T-cell (primary cell): ENCODE measurements at places on chromosomes 7 and 10.
A peak's percentile ranks its signal among the peaks of the same experiment; 100 is the strongest.

GRCh38 chr7:42766782-42767423, 145.0 kb downstream of the C7orf25 start:
- H3K4me1 ChIP-seq, result no peaks in the 10 kb centered on the region
- H3K27ac ChIP-seq, result no peak overlapping the region
- no peaks in the 10 kb centered on the region for H3K36me3 ChIP-seq
- no peaks in the 10 kb centered on the region for H3K27me3 ChIP-seq
- no peak overlapping the region for H3K4me3 ChIP-seq
- DNase-seq, result no peak

GRCh38 chr10:1363446-1364121, 307.4 kb downstream of the WDR37 start:
- H3K36me3 ChIP-seq, result no peaks in the 10 kb centered on the region
- no peak overlapping the region for H3K4me3 ChIP-seq
- DNase-seq, result no peak

DNA sequence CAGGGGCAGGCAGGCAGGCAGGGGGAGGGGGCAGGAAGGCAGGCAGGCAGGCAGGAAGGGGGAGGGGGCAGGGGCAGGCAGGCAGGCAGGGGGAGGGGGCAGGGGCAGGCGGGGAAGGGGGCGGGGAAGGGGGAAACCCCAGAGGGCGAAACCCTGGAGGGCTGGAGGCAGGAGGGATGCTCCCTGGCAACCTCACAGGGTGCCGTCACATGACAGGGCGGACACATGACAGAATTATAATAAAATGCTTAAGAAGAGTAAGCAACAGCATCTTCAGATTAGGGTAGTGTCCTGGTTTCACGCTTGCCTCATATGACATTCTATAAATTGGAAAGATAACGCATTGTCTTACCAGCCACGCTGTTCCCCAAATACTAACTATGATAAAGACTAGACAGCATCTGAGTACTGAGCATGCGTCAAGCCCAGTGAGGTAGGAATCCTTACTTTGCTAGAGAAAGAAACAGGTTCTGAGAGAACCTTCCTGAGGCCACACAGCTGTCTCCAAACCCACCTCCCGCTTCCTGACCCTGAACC, 131.6 kb downstream of the DIP2C start:
- H3K4me1 ChIP-seq, result no peaks in the 10 kb centered on the region
- no peak for DNase-seq
- peaks cover 27% of the 10 kb centered on the region for H3K27me3 ChIP-seq

DNA sequence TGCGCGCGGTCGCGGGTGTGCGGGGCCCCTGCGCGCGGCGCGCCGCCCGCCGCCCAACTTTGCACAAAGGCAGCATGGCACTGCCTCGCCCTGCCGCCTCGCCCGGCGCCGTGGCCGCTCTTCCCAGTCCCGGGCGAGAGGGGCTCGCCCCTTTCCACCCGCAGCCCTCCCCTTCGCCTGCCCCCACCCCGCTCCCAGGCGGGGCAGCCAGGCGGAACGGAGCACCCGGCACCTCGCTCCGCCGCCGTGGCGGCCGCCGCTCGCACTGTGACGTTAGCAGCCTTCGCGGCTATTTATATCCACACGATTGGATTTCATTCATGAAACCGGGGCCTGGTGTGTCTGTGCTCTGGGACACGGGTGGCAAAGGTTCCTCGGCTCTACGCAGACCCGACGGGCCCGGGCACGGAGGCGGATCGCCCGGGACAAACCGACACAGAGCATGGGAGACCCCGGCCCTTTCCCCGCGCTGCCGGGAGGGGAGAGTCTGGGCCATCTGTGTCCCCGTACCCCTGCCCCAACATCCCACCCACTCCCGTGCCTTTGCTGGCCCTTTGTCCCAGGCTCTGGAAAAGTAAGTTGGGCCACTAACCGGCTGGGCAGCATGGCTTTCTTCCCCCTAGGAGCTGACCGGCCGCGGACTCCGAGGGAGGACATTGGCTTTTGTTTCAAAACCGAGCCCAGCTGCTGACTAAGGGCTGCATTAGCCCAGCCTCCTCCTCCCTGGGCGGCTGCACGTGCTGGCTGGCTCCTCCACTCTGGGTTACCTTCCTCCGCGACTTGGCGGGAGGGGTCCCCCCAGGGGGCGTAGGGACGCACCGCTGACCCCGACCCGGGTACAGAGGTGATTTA, at the start of gene RHOBTB1:
Gene RHOBTB1, minus strand, starts transcription at position 128 of the 852 bp plus-strand sequence. CDS start 32,643 bp downstream, outside the sequence.
- no peaks in the 10 kb centered on the region for H3K36me3 ChIP-seq
- H3K4me1 ChIP-seq, result peaks cover 18% of the 10 kb centered on the region
- H3K27me3 ChIP-seq, result no peaks in the 10 kb centered on the region

DNA sequence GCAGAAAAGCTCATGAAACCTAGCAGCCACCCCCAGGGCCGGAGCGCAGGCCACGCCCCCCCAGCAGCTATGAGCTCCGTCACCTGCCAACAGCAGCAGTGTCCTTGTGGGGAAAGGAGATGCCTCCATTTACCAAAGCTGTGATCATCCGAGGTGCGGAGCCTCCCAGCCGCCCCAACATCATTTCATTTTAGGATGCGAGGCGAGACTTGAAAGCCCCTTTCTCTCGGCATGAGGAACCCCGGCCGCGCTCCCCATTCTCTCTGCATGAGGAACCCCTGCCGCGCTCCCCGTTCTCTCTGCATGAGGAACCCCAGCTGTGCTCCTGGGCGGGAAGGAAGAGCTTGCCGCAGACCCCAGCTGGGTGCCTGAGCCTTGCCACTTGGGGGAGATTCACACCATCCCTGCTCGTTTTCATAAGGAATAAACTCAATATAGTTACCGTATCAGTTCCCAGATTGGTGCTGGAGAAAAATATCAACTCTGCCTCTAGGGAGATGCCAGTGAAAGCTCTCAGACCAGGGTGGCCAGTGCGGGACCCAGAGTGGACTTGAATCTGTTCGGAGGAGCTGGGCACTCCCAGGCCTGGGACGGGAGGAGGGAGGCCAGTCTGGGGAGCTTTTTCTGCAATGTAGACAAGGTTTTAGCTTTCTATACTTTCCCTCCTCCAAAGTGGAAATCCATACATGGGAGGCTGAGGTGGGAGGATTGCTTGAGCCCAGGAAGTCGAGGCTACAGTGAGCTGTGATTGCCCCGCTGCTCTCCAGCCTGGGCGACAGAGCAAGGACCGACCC, 35.0 kb downstream of the JAKMIP3 start:
- H3K4me1 ChIP-seq, result no peaks in the 10 kb centered on the region
- no peaks in the 10 kb centered on the region for H3K27me3 ChIP-seq
- H3K27ac ChIP-seq, result no peak overlapping the region
- H3K36me3 ChIP-seq, result no peaks in the 10 kb centered on the region
- DNase-seq, result no peak
- H3K4me3 ChIP-seq, result no peak overlapping the region

DNA sequence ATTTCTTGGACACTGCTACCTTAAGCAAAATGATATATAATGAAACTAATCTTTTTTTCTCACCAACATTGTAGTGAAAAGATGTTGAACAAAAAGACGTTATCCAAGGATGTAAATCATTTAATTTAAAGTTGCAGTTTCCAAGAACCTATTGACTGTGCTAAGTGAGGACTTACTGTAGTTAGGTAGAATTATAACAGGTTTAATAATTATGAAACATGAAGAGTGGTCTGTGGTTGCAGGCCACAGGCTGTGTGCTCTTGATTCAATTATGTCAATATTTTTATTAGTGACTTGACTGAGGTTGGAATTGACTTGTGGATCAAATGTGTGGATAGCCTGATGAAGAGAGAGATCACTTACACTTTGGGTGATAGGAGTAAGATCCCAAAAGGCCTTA, 478.1 kb downstream of the AUTS2 start:
- no peak overlapping the region for H3K27ac ChIP-seq
- H3K4me1 ChIP-seq, result no peaks in the 10 kb centered on the region
- DNase-seq, result no peak
- no peaks in the 10 kb centered on the region for H3K36me3 ChIP-seq

- no peak overlapping the region for H3K27ac ChIP-seq
- no peaks in the 10 kb centered on the region for H3K4me1 ChIP-seq
- no peak overlapping the region for H3K4me3 ChIP-seq
These were observed 425.3 kb downstream of the INHBA start for GRCh38 chr7:41277561-41277960.

GRCh38 chr7:140342727-140343514, 55.4 kb downstream of the SLC37A3 start:
- no peaks in the 10 kb centered on the region for H3K4me1 ChIP-seq
- H3K27me3 ChIP-seq, result no peaks in the 10 kb centered on the region
- no peak overlapping the region for H3K27ac ChIP-seq
- DNase-seq, result peak; percentile 24

GRCh38 chr7:2887816-2888215, 43.7 kb upstream of the GNA12 start:
- H3K36me3 ChIP-seq, result no peaks in the 10 kb centered on the region
- H3K27me3 ChIP-seq, result no peaks in the 10 kb centered on the region
- DNase-seq, result no peak
- H3K4me1 ChIP-seq, result peaks cover 6% of the 10 kb centered on the region
- no peak overlapping the region for H3K4me3 ChIP-seq

GRCh38 chr10:23375366-23375765, 30.8 kb upstream of the C10orf67 start:
- H3K27ac ChIP-seq, result no peak overlapping the region
- DNase-seq, result no peak
- H3K4me3 ChIP-seq, result no peak overlapping the region
- H3K27me3 ChIP-seq, result no peaks in the 10 kb centered on the region

DNA sequence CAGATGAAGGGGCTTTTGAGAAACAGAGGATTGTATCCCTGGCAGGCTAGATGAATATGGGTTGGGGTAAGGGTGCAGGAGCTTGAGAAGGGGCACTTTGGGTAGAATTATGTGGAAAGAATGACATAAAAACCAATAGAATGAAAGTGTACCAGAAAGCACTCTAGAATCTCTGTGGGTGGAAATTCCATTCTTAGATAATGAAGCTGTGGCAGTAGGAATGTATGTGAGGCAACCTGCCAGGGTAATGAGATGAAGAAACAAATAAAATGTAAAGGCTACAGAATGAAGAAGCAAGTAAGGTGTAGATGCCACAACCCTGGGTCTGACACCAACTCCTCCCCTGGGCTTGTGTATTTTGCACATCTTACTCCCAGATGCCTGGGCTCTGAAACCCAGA, 16.8 kb downstream of the NOBOX start:
- H3K27me3 ChIP-seq, result no peaks in the 10 kb centered on the region
- H3K4me1 ChIP-seq, result peaks cover 2% of the 10 kb centered on the region
- DNase-seq, result no peak
- no peak overlapping the region for H3K27ac ChIP-seq

DNA sequence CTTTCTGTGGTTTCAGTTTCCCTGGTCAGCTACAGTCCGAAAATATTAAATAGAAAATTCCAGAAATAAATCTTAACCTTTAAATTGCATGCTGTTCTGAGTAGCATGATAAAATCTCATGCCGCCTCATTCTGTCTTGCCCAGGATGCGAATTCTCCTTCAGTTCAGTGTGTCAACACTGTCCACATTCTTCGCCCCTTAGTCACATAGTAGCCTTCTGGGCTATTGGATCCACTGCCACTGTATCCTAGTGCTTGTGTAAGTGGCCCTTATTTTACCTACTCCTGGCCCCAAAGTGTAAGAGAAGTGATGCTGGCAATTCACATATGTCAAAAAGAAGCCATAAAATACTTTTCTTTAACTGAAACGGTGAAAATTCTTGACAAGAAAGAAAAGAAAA, 129.6 kb downstream of the ZWINT start:
- H3K4me3 ChIP-seq, result no peak overlapping the region
- DNase-seq, result no peak
- H3K27me3 ChIP-seq, result no peaks in the 10 kb centered on the region

- no peak overlapping the region for H3K27ac ChIP-seq
- no peaks in the 10 kb centered on the region for H3K36me3 ChIP-seq
- peaks cover 4% of the 10 kb centered on the region for H3K27me3 ChIP-seq
- no peak for DNase-seq
These were observed 94.3 kb downstream of the PRLHR start for GRCh38 chr10:118501171-118501570.

- H3K4me3 ChIP-seq, result no peak overlapping the region
- H3K27me3 ChIP-seq, result peaks cover 10% of the 10 kb centered on the region
- no peaks in the 10 kb centered on the region for H3K4me1 ChIP-seq
- DNase-seq, result no peak
These were observed 54.5 kb upstream of the TOMM7 start for GRCh38 chr7:22876986-22877729.

DNA sequence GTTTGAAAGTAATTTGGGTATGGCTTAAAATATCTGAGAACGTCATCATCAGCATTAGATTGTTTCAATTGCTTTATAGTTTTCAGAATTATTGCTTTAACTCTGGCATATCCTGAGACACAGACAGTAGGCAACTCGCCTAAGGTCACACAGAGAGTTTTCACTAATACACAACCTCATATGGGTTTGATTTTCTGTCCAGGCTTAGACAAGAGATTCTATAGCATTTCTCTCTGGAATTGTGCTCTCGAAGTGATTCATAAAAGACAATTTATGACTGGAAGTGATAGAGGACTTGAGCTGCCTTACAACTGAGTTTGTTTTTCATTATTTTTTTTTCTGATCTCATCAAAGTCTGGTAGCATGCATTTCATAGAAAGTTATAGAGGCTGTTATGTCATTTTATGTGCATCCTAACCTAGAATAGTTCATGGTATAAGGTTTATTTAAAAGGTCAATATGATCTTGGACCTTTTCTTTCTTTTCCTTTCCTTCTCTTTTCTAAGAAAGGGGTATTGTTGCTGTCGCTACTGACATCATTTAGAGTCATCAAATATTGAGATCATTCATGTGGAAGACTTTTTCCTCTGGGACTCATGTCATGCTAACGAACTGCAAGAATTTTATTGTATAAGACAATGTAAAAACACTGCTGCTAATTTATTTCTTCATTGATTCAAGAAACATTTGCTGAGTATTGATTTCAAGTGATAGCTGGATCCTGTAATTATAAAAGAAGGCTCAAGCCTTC, 278.2 kb downstream of the PLXDC2 start:
- no peaks in the 10 kb centered on the region for H3K4me1 ChIP-seq
- no peaks in the 10 kb centered on the region for H3K27me3 ChIP-seq

DNA sequence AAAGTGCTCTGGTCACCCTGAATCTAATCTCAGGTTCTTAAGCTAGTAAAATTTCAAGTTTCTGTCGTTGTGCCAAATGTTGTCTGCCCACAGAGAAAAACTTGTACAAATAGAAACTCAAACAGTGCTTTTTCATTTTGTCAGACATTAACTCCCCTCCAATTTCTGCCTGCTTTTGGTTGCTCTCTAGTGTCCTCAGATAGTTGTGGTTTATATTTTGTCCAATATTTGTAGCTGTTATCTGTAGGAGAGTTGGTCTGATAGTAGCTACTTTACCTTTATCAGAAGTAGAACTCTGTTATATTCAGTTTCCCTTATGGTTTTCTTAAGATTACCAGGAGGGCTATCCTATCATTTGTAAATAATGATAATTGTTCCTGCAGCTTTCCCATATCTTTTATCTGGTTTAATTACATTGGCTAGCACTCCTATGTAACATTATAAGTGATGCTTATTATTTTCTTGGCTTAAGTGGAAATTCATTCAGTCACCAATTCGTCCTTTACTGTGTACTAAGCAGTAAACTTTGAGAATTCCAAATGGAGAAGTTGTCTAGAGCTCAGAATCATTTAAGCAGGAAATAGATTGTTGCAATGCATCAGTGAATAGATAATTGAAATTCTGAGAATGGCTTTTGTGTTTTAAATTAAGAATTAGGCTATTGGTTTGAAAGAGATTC, 91.0 kb downstream of the ANKIB1 start:
- DNase-seq, result no peak
- no peak overlapping the region for H3K4me3 ChIP-seq
- no peaks in the 10 kb centered on the region for H3K36me3 ChIP-seq
- H3K4me1 ChIP-seq, result no peaks in the 10 kb centered on the region

GRCh38 chr10:96370584-96371157, 11.9 kb upstream of the OPALIN start:
- H3K27me3 ChIP-seq, result no peaks in the 10 kb centered on the region
- no peaks in the 10 kb centered on the region for H3K36me3 ChIP-seq
- peak; percentile 42 for DNase-seq
- no peak overlapping the region for H3K27ac ChIP-seq
- no peak overlapping the region for H3K4me3 ChIP-seq

GRCh38 chr7:155846156-155846555, 33.9 kb upstream of the SHH start:
- no peak overlapping the region for H3K4me3 ChIP-seq
- no peaks in the 10 kb centered on the region for H3K27me3 ChIP-seq
- H3K36me3 ChIP-seq, result no peaks in the 10 kb centered on the region
